ENCODE measurements at places on chromosomes 2 and 18. TPM values are rescaled to one million over a fixed set of nuclear protein-coding genes. Genes with fewer than 3 reads are reported as not detected.

DNA sequence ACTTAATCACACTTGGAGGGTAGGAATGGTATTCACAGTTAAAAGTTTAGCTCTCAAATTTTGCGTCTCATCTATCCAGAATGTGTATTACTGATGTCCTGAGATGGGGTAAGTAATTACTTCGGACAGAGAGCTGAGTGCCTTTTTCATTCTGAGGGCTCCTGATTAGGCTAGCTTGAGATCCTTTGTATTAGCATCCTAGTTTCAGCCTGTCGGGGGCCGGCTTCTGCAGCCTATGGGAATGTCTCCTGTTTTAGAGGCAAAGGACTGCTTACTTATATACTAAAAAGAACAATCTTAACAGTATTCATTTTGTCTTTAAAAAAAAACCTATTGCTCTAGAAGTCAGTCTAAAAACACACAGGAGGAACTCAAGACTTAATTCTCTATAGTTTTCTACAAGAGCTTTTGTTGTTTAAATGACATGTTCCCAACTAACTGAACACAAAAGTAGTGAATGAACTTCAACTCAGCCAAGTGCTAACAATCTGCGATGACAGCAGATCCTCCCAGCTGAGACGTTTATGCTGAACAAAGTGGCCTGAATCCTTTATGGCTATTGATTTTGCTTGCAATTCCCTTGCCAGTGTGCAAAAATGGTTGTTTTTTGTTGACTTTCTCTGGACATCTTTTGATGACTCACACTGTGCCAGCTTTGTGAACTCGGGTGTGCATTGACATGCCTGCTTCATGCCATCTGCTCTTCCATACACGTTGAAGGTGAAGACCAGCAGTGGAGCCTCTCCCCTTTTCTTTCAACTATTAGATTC is 118.7 kb downstream of the LYPD6B start:
- no peak overlapping the region for H3K27ac ChIP-seq
- H3K4me3 ChIP-seq: no peak overlapping the region

- no peaks in the 10 kb centered on the region for H3K4me1 ChIP-seq
- H3K4me3 ChIP-seq: no peak overlapping the region
- H3K27ac ChIP-seq: no peak overlapping the region
- no peaks in the 10 kb centered on the region for H3K36me3 ChIP-seq
- no peak for DNase-seq
Observed at GRCh38 chr18:10089881-10090280, 176.1 kb downstream of the VAPA start.

PELI1 gene
- 49.9 TPM for total RNA-seq

NCKAP1 gene
- not detected for total RNA-seq

- no peak overlapping the region for H3K4me3 ChIP-seq
- H3K27me3 ChIP-seq: no peaks in the 10 kb centered on the region
- H3K36me3 ChIP-seq: peaks cover 21% of the 10 kb centered on the region
- no peak overlapping the region for H3K27ac ChIP-seq
- H3K4me1 ChIP-seq: peaks cover 4% of the 10 kb centered on the region
Observed at GRCh38 chr2:74488643-74489481, 6.0 kb downstream of the TTC31 start.

- H3K27me3 ChIP-seq: no peaks in the 10 kb centered on the region
- no peak for DNase-seq
- no peak overlapping the region for H3K4me3 ChIP-seq
- no peaks in the 10 kb centered on the region for H3K4me1 ChIP-seq
- no peaks in the 10 kb centered on the region for H3K36me3 ChIP-seq
Observed at GRCh38 chr2:226828191-226828590, 7.7 kb upstream of the RHBDD1 start.

UGT1A10 gene
- total RNA-seq: 0.11 TPM

ZNF892 gene
- 3.5 TPM for total RNA-seq

GRCh38 chr18:50422286-50422898 is 47.5 kb downstream of the SKA1 start:
- H3K36me3 ChIP-seq: no peaks in the 10 kb centered on the region
- H3K4me3 ChIP-seq: no peak overlapping the region
- no peaks in the 10 kb centered on the region for H3K4me1 ChIP-seq
- H3K27ac ChIP-seq: no peak overlapping the region
- no peak for DNase-seq

GRCh38 chr2:172013396-172013795 is 13.6 kb downstream of the METAP1D start:
- peak; percentile 89 for DNase-seq
- no peaks in the 10 kb centered on the region for H3K27me3 ChIP-seq
- H3K4me1 ChIP-seq: peaks cover 28% of the 10 kb centered on the region

DNA sequence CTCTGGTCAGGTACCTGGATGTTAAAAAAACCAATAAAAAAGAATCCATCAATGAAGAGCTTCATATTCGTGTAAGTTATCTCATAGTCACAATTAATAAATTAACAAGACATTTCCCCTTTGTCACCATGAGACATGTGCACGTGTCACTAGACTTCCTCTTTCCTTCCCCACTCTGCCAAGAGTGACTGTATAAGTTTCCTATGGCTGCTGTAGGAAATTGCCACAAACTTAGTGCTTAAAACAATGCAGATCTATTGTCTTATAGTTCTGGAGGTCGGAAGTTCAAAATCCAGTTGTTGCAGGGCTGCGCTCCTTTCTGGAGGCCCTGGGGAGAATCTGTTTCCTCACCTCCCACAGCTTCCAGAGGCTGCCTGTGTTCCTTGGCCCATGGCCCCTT is 35.8 kb downstream of the SLC9A4 start:
- no peaks in the 10 kb centered on the region for H3K4me1 ChIP-seq
- peaks cover 3% of the 10 kb centered on the region for H3K27me3 ChIP-seq
- DNase-seq: peak; percentile 43
- H3K36me3 ChIP-seq: no peaks in the 10 kb centered on the region
- no peak overlapping the region for H3K4me3 ChIP-seq
- no peak overlapping the region for H3K27ac ChIP-seq

DNA sequence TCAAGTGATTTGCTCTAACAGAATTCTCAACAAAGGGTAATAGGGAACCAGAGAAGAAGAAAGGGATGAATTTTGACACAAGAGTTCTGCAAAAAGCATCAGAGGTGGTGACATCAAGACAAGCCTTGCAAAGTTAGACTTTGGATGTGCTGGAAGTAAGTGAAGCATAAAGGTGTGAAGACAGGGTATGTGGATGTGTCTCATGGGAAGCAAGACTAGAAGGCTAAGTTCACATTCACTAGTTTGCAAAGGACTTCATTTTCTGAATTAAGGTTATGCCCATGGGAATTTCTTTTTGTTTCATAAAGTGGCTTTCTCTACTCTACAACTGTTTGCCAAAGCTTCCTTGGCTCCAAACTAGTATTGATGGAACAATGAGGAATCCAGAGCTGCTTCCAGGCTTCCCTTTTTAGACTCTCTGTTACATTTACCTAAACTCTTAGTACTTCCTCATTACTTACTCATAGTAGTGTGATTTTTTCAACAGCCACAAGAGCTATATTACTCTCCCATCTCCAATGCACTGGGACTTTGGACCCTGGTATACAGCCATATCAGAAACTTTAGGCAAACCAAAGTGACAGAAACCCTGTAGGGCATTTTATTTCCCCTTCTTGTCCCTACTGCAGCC is 21.1 kb upstream of the IHH start:
- H3K4me3 ChIP-seq: no peak overlapping the region
- DNase-seq: peak; percentile 63
- H3K27ac ChIP-seq: no peak overlapping the region

DNA sequence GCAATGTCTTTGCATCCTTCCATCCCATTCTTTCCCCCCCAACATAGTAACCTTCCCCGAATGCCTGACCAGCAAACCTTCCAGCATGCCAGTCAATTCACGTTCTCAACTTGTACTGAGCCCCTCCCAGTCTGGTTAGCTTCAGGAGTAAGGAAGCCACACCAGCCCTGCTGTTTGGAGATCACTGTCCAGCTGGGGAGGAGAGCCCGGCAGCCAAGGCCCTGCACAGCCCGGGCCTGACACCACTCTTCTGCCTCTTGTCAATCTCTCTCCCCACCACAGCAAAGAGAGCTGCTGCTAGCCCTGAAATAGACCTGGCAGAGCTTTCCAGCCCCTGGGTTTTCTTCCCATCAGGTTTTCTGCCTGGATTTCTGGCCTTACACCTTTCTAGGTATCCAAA is 185.8 kb upstream of the ID2 start:
- H3K27me3 ChIP-seq: no peaks in the 10 kb centered on the region
- H3K27ac ChIP-seq: no peak overlapping the region
- H3K4me3 ChIP-seq: no peak overlapping the region
- DNase-seq: no peak

- no peaks in the 10 kb centered on the region for H3K27me3 ChIP-seq
- no peaks in the 10 kb centered on the region for H3K4me1 ChIP-seq
- H3K4me3 ChIP-seq: no peak overlapping the region
- DNase-seq: no peak
- no peaks in the 10 kb centered on the region for H3K36me3 ChIP-seq
Observed at GRCh38 chr18:59560556-59560955, 136.7 kb downstream of the CCBE1 start.

GRCh38 chr18:39191931-39192330 is 1626.3 kb upstream of the CELF4 start:
- no peaks in the 10 kb centered on the region for H3K4me1 ChIP-seq
- DNase-seq: no peak
- no peaks in the 10 kb centered on the region for H3K27me3 ChIP-seq
- H3K4me3 ChIP-seq: no peak overlapping the region

PROC gene
- not detected for total RNA-seq

GRCh38 chr2:121567452-121567851 is 36.8 kb downstream of the RNU4ATAC start:
- H3K27ac ChIP-seq: peak overlapping the region; percentile 90
- H3K36me3 ChIP-seq: peaks cover 4% of the 10 kb centered on the region
- no peak overlapping the region for H3K4me3 ChIP-seq
